ENCODE measurements at places on chromosomes 1 and 21. TPM values are rescaled to one million over a fixed set of nuclear protein-coding genes. Genes with fewer than 3 reads are reported as not detected.
A peak's percentile ranks its signal among the peaks of the same experiment; 100 is the strongest.

HES5 gene
- not detected for total RNA-seq

DNA sequence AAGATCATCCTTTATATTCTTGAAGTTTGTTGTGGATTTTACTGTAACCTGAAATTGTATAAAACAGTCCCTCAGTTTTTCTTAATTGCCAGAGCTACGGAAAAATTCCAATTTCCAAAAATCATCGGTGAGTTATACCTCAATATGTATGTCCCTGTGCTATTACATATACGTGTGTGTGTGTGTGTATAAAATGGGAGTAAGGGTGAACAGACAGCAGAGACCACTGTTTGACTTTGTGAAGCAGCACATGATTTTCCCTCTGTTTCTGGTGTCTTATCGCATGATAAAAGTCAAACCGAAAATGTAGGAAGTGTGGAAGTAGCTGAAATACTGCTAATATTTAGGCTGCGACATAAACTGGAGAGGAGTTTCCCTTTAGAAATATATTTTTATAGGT, 1.2 kb downstream of the OR2T1 start:
- peak; percentile 19 for DNase-seq

DNA sequence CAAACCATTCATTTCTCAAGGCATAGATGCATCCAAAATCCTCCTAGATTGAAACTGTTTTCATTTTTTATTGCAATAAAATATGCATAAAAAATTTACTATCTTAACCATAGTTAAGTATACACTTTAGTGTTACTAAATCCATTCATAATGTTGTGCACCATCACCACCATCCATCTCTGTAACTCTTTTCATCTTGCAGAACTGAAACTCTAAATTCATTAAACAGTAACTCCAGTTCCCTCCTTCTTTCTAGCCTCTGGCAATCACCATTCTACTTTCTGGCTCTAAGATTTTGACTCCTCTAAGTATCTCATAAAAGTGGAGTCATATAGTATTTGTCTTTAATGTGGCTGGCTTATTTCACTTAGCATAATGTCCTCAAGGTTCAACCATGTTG, 236.8 kb downstream of the SMYD3 start:
- DNase-seq, result no peak

GRCh38 chr1:114224196-114224907, 70.7 kb upstream of the SYT6 start:
- peak; percentile 70 for DNase-seq

GRCh38 chr1:60906039-60906438, 176.3 kb upstream of the NFIA start:
- no peak for DNase-seq

- no peak for DNase-seq
Observed at GRCh38 chr21:44020551-44020950, 8.4 kb downstream of the TRAPPC10 start.

- no peak for DNase-seq
Observed at GRCh38 chr1:168340781-168341482, 60.3 kb downstream of the TBX19 start.

DNA sequence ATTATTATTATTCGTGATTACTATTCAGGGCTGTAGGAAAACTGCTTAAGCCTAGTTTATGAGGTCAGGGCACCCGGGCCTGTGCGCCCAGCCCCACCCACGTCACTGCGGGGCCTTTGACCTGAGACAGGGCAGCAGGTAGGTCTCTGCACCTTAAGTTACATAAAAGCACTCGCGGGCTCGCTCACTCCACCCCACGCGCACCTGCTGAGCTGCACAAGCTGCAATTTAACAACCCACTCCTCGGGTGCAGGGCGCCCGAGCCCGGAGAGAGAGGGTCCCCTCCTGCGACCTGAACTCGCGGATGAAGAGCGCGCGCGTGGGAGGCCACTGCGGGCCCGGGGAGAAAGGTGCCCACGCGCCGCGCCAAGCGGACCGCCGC, 477 bp downstream of the ICMT start:
- no peak for DNase-seq

OPRD1 gene
- not detected for total RNA-seq

- no peak for DNase-seq
Observed at GRCh38 chr1:53734650-53735211, 4.2 kb downstream of the GLIS1 start.

DNA sequence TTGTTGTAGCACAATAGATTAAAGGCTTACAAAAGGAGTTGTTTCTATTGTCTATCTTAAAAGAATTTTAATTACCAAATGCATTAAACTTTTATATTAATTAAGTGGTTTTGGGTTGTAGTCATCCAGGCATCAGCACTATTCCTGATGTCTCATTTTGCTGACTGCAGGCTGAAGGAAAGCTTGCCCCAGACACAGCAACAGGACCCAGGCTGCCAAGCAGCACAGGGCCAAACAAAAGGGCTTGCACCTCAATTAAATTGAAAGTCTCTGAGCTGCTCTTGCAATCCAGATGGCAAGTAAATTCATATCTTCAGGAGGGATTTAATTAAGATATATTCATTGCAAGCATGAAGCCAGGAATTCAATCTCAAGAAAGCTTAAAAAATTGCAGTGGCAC, 80.7 kb upstream of the CHODL start:
- DNase-seq, result no peak

HTR6 gene
- total RNA-seq, result 0.16 TPM

TDRD5 gene
- 0.05 TPM for total RNA-seq

GRCh38 chr1:64403331-64403730, 66.6 kb upstream of the CACHD1 start:
- no peak for DNase-seq

FCAMR gene
- not detected for total RNA-seq

DNA sequence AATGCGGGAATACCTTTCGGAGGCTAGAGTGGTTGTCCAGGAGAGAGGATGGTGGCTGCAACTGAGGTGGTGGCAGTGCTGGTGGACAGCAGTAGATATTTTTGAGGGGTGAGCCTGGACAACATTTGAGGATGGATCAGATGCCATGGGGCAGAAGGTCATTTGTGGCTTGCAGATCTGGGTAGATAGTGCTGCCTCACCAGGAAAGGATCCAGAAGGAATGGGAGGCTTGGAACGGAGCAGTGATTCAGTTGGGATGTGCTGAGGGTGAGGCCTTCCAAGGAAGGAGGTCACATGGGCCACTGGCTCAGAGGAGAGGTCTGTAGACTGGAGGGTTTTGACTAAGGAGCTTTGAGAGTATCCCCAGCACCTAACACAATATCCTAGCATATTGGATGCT, 110.8 kb upstream of the KAZN start:
- no peak for DNase-seq
